ENCODE measurements at places on chromosomes 6 and 20. TPM values are rescaled to one million over a fixed set of nuclear protein-coding genes. Genes with fewer than 3 reads are reported as not detected.

The TFEB gene
- total RNA-seq: 12.9 TPM

The DDRGK1 gene
- total RNA-seq: 108 TPM

- no peak overlapping the region for H3K27ac ChIP-seq
- H3K36me3 ChIP-seq: no peaks in the 10 kb centered on the region
- H3K4me3 ChIP-seq: no peak overlapping the region
- DNase-seq: no peak
Observed at GRCh38 chr6:12439296-12439695, 149.1 kb downstream of the EDN1 start.

DNA sequence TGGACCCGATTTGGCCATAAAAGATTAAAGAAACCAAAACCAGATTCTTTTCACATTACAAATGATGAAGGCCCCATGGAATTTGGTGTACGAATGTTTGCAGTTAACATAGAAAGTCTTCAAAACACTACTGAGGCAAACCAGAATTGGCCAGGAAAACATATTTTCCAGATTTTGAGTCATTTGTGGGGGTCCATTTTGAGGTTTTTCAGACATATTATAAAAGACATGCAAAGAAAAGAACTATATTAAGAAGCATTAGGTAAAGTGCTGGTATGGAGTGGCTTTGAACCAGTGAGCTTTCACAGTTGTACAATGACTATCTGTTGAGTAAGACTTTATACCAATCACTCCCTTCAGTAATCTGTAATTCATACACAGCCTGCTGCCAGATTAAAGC lies 168.9 kb upstream of the COL21A1 start:
- H3K27ac ChIP-seq: no peak overlapping the region
- no peak overlapping the region for H3K4me3 ChIP-seq
- no peaks in the 10 kb centered on the region for H3K27me3 ChIP-seq
- H3K36me3 ChIP-seq: no peaks in the 10 kb centered on the region
- DNase-seq: no peak

- H3K27ac ChIP-seq: no peak overlapping the region
- H3K4me1 ChIP-seq: peaks cover 19% of the 10 kb centered on the region
- H3K4me3 ChIP-seq: no peak overlapping the region
- no peak for DNase-seq
- H3K27me3 ChIP-seq: no peaks in the 10 kb centered on the region
- H3K36me3 ChIP-seq: no peaks in the 10 kb centered on the region
Observed at GRCh38 chr6:5536644-5537043, 275.3 kb downstream of the FARS2 start.

DNA sequence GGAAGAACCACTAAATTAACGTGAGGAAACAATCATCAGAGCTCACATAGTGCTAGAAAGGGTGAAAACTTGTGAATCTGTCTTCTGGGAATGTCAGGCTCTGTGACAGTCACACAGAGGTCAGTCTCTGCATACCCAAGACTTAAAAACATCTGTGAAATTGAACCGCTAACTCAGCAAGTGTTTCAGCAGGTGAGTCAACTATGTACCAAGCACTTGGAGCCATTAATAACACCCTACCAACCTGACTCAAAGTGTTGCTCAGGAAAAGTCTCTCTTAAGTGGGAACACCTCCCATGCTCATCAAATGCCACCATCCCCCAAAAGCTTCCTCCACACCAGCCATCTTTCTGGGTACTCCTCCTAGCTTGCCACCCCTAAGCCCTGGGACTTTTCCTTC lies 92.3 kb upstream of the CARMIL1 start:
- H3K27me3 ChIP-seq: no peaks in the 10 kb centered on the region
- no peak for DNase-seq
- no peak overlapping the region for H3K27ac ChIP-seq
- no peaks in the 10 kb centered on the region for H3K36me3 ChIP-seq
- no peak overlapping the region for H3K4me3 ChIP-seq
- no peaks in the 10 kb centered on the region for H3K4me1 ChIP-seq
